ENCODE measurements at places on chromosomes 6 and 20.

- DNase-seq = no peak
Observed at GRCh38 chr6:169800668-169801395, 49.4 kb downstream of the ERMARD start.

- DNase-seq = no peak
Observed at GRCh38 chr6:114287461-114287860, 55.4 kb downstream of the HS3ST5 start.

GRCh38 chr6:111603040-111603439, 2.6 kb downstream of the TRAF3IP2 start:
- no peak for DNase-seq

DNA sequence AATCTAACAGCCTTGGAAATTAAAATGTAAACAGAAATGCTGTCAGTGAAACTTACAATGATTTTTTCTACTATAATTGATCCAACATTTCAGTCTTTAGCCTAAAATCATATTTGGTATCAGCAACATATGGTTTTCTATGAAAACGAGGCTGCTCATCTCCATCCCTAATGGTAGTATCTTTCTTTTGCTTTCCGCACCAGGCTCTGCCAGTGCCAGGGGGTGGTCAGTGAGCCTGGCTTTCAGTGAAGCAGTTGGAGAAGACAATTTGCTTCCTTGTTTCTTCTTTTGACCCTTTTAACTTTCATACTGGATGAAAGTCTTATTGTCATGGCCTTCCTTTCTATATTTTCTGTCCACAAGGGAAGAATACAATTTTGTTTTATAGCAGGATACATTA, 258.4 kb downstream of the ARID1B start:
- DNase-seq = no peak

DNA sequence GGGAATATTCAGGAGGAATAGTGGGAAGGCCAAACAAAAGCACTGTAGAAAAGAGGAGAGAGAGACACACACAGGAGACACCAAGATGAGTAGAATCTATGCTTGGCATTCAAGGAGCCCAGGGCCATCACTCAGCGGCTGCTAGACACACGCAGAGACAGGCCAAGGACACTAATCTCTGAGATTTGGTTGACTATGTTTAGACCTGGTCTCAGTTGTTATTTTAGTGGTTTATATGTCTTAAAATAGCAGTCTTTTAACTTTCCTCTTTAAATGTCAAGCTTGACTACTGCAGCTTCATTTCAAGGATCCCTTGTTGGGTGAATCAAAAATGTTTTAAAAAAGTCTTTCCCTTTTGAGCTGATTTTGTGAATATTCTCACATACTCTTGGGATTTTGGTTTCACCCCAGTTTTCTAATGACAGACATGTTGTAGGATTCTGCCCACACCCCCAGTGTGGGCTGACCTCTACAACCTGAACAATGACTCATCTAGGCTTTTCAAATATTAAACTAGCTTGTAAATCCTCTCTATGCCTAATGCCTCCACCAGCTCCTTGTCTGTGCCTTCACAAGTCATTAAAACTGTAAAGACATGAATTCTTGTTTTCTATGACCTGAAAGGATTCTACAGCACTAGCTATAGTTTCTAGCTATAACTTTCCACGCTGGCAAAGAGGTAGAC, 142.7 kb upstream of the EXOC2 start:
- no peak for DNase-seq

DNA sequence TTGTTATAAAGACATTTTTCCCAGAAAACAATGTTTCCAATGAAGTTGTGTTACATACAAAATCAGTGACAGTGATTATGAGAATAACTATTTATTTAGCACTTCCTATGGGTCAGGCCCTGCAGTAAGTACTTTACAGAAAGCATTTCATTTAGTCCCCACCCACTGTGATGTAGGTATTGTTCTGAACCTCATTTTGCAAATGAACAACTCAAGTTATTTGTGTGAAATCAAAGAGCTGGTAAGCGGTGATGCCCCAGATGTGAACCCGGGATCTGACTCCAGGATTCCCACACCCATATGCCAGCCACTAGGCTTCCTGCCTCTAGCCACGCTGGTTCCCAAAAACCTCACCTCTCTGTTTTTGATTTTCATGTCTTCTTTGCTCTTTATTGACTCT, 30.9 kb downstream of the FAXC start:
- DNase-seq = no peak

- DNase-seq = no peak
Observed at GRCh38 chr6:69581581-69581980, 215.2 kb downstream of the LMBRD1 start.

GRCh38 chr6:28863604-28864325, 60.0 kb downstream of the TRIM27 start:
- DNase-seq = peak; percentile 90

GRCh38 chr20:49863666-49864065, 51.0 kb downstream of the SLC9A8 start:
- no peak for DNase-seq

DNA sequence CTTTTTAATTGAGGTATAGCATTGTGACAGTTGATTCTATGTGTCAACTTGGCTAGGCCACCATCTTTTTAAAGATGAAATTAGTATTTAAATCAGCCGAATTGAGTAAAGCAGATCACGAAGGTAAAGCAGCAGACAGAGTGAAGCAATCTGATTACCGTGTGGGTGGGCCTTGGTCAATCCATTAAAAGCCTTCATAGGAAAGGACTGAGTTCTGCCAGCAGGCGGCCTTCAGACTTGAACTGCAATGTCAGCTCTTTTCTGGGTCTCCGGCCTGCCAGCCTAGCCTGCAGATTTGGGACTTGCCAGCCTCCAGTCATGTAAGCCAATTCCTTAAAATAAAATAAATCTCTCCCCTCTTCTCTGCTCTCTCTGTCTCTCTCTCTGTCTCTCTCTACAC, 22.4 kb upstream of the TGM2 start:
- DNase-seq = no peak

GRCh38 chr20:38812182-38812581, 6.7 kb downstream of the PPP1R16B start:
- DNase-seq = no peak

DNA sequence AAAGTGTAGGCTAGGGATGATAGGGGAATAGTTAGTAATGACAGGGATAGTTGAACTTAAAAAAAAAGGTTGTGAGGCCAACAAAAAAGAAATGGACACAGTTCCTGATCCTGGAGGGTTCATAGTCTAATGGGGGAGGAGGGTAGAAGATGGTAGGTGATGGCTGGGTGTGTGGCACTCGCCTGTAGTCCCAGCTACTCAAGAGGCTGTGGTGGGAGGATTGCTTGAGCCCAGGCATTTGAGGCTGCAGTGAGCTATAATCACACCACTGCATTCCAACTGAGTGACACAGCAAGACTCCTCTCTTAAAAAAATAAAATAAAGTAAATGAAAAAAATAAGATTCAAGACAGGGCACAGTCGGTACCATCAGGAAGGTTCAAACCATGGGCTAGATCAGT, 2.4 kb upstream of the MICB start:
- DNase-seq = no peak

DNA sequence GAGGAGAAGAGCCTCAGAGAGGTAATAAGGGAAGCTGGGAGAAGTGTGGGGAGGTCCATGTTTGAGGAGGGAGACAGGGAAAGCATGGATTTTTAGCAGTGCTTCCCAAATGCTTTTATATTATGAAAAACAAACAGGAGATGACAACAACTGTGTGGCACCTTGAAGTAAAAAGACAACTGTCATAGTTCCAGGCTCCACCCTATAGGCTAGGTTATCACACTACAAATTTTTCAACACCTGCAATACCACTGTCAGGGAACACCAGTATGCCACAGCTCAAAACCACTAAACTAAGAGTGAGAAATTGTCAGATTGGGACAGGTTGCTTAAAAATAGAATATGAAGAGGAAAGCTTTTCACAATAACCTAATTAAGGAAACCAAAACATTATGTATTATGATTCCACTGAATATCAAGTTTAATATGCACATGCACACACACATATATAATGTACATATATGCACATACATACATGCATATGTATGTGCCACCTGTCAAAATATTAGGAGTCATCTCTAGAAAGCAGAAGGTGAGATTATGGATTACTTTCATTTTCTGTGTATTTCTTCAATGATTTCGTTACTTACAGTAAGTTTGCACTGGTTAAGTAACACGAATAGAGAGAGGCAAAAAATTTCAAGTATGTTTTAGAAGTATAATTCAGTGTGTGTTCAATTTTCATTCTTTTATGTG, 261.2 kb downstream of the PTPRK start:
- DNase-seq = peak; percentile 28

DNA sequence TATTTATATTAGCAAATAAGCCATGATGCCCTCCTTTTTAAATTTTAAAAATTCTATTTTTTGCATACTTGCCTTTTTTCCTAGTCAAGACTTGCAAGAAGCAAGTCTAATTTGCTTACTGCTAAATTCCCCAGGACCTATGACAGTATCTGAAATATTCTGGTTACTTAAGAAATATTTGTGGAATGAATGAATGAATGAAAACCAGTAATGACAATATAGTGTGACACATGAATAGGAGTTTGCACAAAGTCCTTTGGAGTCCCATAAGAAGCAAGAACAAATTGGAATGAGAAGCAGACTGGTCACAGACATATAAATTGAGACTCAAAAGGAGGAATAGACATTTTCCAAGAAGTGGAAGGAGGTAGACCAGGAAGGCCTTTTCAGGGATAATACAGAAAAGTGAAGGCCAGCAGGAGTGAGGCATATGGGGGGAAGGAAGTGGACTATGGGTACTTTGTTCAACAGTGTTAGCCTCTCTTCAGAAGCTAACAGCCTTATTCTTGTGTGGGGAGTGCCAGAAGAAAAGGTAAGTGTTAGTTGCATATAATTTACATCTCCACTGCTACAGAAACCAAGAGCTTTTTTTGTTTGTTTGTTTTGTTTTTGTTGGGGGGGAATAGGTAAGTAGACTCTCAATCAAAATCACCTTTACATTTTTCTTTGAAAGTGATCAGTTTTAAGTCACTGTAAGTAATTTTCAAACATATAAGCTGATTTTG, 93.6 kb upstream of the FAM184A start:
- DNase-seq = no peak

DNA sequence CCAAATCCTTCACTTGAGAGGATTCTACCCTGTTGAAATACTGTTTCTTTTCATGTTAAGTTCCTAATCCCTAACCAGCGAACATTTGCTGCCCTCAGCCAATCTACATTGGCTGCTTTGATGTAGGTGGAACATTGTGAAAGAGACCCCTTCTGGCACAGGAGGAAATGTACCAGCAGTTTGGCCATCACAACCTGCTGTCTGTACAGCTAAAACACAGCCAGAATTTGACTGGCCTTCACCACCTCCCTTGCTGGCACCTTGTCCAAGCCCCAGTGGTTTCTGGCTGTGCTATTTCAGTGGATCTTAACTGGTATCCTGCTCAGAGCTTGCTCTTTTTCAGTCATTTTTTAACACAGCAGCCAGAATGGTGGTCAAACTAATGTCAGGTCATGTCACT, 202.1 kb upstream of the EPHA7 start:
- DNase-seq = no peak

DNA sequence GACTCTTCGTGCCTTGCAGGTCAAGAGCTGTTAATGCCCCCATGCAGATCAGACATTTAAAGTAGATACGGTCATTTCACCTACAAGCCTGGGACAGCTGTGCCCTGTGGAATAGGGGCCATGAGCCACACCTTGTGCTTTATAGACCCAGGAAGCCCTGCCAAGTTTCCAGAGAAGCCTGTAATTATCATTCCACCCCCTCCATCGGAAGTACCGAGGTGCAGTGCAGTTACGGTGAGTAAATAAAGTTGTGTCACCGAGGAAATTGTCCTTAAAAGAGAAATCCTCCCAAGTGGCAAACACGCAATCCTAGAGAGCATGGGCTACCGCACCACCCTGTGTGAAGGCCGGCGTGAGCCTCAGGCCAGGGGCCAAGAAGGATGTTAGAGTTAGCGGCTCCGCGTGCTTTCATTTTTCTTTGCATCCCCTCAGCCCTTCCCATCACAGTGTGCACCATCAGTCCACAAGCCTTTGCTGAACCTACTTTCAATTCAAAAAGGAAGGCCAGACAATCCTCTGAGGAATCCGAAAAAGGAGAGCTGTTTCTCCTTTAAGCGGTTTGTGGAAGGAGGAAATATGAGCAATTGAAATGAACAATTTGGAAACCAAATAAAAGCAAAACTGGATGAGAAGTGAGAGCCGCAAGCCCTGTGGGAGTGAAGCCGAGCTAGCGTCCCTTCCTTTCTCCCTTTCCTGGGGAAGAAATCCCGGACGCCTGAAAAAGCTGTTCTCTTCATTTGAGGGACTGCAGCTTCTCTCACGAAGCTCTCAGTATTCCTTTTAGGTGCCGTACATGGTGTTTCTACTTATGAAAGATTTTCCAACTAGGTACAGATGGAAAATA, 183.3 kb upstream of the PDE10A start:
- DNase-seq = no peak

DNA sequence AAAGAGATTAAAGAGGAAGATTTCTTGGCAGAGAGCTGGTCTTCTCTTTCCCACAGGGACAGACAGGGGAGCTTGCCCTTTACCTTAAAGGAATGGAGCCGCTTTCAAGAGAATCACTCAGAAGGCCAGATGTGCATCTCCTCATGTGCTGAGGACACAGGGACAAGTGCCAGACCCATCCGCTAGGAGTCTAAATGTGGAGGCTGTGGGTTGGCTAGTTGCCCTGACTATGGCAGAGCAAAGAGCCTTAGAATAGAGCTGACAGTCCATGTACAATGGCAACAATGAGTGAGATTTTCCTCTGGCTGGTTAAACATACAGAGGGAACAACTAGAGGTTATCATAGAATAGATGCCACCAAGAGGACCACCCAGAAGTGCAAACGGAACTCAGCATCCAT, 7.3 kb upstream of the DOK5 start:
- no peak for DNase-seq

DNA sequence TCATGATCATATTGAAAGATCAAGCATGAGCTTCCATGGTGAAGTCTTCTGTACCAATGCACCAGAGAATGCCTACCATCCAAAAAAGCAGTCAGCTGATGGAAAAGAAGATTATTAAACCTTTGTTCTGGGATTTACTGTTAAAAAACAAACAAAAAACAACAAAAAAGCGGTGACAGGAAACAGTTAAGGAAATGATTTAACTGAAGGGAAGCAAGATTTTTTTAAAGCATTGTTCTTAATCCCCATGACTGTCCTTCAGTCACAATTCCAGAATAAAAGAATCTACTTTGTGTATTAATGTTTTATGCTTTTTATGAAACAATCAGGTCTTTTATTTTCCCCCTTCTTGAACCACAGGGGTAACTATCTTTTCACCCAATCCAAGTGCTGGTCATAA, 23.9 kb downstream of the FAM162B start:
- DNase-seq = no peak

GRCh38 chr20:37943501-37944455, 40.9 kb downstream of the VSTM2L start:
- no peak for DNase-seq

DNA sequence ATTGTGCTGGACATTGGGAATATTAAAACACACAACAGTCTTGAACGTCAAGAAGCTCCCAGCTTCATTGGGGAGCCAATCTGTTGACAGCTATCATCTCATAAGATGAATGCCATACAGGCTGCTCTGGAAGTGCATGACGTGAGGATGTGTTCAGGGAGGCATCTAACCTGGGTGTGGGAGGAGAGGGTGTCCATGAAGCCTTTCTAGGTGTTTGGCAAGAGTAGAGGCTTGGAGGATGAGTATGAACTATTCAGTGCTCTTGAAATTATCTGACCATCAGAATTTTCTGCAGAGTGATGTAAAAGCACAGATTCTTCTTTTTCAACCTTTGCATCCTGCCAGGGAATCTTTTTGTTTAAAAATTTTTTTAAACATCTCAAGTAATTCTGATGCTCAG, 11.6 kb downstream of the AKAP7 start:
- DNase-seq = no peak
